ENCODE measurements at places on chromosomes 11 and 22.
A peak's percentile ranks its signal among the peaks of the same experiment; 100 is the strongest.

GRCh38 chr11:665062-665703 lies 28.1 kb downstream of the DRD4 start:
- DNase-seq, result peak; percentile 17

DNA sequence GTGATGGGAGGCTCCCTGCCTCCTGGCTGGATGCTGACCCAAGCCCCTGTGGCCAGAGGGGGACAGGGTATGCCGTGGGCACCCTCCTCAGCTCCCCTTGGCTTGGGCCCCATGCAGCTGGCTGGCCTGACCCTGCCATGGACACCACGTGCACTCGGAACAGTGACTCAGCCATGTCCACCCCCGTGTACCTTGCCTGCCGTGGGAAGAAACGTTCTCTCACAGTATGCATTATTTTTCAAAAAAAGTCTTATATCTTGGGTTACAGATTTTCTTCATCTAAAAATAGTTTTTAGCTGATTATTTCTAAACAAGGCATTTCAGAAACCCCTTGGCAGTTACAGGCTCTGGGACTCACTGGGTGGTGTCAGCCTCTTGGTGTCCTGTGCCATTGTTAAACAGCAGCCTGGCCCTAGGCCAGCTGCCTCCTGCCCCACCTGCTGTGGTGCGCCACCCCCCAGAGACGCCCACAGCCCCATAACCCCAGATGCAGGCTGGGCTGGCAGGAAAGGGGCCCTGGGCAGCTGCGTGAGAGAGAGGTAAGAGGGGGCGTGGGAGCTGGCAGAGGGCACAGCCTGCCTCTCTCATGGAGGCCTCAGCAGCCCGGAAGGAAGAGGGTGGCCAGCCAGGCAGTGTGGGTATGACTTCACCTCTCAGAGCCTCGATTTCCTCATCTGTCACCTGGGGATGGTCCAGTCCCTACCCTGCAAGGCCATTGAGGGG lies 99.8 kb downstream of the MORC2 start:
- DNase-seq, result no peak

GRCh38 chr22:17035246-17035645 lies 27.2 kb upstream of the GAB4 start:
- no peak for DNase-seq

GRCh38 chr11:78698612-78699011 lies 123.9 kb upstream of the NARS2 start:
- DNase-seq, result peak; percentile 56

DNA sequence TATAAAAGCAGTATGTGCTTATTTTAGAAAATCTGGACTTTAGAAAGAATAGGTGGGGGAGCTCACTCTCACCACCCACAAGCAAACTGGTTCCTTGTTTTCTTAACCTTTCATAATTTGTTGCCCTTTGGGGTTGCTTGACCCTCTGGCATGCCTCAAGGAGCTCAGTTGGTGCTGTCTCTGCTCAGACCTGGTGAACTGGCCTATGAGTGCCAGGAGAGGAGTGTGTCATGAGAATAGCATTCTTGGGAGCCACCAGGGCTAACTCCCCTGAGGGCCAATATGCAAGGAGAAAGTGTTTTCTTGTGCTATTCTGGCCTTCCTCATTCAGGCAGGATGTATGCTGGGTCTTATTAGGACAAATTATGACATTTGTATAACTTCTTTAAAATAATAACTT lies 21.0 kb upstream of the AMOTL1 start:
- DNase-seq, result no peak

- DNase-seq, result no peak
These were observed 2.8 kb upstream of the RPS19BP1 start for GRCh38 chr22:39535357-39535725.

GRCh38 chr11:83438438-83438837 lies 152.3 kb upstream of the CCDC90B start:
- DNase-seq, result no peak

DNA sequence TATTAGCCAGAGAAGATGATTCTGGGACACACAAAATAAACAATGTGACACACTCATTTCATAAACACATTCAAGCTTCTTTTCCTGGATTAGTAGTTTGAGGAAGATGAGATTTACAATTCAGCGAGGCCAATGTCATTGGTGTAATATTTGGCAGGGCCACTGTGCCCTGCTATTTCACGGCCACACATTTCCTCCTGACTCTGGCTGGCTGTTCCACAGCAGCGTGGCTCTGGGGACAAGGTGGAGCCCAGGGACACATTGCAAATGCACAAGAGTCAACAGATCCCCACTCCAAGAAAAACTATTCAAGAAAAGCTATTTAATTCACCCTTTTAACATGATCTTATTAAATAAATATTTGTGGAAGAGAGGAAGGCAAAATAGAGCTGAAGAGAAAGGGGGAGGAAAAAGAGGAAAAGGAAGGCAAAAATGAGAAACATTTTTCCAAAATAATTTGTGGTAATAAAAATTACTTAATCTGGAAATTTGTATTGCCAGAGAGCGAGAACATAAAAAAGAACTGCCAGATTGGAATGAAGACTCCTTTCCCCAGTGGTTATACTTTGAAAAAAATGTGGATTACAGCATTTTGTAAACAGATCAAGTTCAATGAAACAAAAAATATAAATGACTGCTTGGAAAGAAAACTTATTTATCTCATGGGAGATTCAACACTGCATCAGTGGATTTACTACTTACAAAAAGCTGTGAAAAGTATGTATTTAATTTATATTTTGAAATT lies 27.1 kb downstream of the NXPE2 start:
- no peak for DNase-seq

DNA sequence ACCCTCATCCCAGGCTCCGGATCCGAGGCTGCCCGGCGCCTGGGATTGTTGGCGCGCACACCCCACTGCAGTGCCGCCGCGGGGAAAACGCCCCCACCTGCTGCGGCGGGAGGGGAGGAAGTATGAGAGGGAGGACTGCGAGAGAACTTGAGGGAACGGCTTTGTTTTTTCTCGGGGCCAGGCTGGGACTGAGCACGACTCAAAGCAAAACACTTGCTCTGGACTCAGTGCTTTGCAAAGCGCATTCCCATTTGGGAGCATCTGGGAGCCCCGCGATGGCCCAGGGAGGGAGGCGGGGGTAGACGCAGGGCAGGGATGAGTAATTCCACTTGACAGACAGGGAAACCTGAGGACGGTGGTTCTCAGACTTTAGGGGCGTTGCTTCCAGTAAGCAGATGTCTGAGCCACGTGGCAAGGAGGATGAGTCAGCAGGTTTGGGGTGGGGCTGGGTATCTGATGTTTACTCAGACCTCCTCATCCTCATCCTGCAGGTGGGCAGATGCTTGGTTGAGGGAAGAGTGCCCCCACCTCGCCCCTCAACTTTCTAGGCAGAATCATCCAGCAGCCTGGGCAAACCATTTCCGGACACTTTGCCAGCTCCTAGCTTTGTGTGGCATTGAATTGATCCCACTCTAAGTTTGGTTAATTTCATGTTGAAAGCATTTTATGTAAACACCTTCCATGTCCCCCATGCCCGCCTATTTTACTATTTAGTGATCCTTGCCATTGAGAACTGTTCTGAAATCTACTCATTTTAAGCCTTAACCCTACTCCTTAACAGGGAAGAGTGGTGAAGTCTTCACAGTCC lies 1.5 kb downstream of the MIAT start:
- DNase-seq, result peak; percentile 93

DNA sequence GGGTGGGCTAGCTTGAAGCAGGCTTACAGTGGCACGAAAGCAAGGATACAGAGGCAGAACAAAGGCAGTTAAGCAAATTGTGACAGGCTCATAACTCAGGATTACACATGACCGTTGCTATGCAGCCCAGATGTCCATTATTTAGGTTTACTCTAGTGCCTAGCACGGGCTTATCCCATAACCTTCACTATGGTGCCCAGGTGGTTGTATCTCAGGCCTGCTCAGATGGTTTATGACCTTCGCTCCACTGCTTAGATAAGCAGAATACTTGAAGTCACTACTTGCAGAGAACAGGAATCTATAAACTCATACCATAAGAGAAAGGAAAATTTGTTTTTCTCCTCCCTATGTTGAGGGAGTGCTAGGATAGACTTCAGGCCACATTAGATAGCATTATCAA lies 9.0 kb downstream of the OR6M1 start:
- DNase-seq, result no peak

GRCh38 chr11:77127235-77127911 lies 673 bp upstream of the MYO7A start:
- DNase-seq, result peak; percentile 29

DNA sequence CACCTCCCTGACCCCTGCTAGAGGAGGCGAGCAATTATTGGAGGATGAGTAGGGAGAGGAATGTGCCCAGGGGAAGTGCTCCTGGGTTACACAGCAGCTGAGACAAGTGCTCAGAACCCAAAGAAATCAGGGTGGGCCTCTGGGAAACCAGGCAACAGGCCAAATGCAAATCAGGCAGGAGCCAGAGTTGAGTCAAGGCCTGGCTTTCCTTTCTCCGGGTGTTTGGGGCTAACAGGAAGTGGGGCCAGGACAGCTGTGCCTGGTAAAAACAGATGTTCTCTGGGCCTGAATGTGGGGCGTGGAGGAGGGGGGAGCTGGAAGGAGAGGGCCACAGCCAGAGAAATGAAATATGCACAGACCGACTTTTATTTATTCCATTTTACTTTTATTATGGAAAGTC lies 22.0 kb downstream of the MFNG start:
- DNase-seq, result no peak

DNA sequence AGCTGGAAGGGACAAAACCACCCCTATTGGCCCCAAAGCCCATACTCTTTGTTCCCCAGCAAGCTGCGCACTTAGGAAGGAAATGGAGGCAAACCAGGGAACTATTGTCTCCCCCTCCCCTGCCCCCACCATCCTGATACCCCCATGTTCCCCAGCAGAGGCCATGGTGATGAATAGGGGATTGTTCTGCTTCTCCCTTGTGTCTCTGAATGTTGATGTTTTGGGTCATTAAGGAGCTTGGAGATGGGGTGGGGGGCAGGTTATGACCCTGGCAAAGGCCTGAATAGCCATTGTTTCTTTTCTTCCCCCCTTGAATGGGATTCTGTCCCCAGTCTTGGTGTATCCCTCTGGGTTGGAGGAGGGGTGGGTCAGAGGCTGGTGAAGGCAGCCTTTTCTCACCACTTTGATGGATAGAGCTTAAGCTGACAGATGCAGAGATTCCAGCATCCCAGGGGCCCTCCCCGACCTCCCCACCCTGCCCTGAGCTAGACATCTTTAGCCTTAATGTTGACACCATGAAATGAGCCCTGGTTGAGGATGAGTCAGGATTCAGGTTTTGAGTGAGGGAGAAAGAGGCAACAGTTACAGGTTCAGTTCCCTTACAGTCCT lies 8.3 kb downstream of the DTX4 start:
- no peak for DNase-seq

DNA sequence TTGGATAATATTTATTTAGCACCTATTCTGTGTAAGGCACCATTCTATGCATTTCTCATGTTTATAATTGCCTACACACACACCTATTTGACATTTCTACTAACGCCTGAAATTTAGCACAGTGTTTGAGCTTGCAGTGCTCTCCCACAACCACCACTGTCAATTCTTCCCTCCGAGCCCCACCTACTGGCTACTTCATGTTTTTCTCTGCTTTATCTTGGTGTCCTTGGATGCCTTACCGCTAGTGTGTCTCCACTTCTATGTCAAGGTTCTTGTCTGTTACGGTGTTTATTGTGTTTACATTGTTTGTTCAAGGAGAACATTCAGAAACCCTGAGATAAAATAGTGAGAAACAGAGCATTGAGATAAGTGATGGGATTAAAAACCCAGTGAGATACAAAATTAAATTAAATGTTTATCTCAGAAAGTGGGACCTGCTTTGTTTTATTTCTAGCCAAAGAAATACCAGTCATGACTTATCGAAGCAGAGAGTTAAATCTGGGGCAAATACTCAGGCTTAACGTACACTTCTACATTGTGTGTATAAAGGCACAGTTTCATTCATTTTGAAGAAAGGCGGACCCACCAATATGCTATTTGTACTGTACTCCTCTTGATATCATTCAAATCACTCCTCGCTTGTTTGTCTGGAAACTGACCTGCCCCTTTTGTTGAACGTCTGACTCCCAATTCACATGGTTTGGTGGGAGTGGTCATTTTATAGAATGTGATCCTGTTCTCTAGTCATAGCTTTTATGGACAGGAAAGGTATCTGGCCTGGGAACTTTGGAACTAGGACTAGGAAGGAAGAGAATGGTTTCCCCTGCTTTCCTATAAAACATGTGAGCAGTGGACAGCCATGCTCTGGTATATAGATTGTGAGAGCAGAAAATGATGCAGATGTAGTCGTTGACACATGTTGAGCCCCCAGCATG lies 39.2 kb upstream of the SLC36A4 start:
- peak; percentile 23 for DNase-seq

DNA sequence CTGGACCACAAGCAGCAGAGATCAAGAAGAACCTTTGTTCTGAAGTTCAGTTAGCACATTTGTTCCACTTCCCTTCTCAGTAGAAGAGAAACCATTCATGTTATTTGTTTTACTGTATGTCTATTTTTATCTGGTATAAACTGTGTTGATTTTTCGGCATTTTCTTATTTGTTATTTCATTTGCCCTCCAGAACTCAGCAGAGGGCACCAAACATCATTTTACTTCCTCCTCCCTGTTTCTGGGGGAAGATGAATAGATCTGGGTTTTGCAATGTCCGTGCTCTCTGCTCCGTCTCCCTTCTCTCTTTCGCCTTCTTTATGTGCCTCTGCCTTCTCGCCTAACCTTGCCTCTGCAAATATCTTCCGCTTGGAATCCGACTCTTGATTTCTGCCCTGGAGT lies 366.9 kb downstream of the NTM start:
- DNase-seq, result no peak

DNA sequence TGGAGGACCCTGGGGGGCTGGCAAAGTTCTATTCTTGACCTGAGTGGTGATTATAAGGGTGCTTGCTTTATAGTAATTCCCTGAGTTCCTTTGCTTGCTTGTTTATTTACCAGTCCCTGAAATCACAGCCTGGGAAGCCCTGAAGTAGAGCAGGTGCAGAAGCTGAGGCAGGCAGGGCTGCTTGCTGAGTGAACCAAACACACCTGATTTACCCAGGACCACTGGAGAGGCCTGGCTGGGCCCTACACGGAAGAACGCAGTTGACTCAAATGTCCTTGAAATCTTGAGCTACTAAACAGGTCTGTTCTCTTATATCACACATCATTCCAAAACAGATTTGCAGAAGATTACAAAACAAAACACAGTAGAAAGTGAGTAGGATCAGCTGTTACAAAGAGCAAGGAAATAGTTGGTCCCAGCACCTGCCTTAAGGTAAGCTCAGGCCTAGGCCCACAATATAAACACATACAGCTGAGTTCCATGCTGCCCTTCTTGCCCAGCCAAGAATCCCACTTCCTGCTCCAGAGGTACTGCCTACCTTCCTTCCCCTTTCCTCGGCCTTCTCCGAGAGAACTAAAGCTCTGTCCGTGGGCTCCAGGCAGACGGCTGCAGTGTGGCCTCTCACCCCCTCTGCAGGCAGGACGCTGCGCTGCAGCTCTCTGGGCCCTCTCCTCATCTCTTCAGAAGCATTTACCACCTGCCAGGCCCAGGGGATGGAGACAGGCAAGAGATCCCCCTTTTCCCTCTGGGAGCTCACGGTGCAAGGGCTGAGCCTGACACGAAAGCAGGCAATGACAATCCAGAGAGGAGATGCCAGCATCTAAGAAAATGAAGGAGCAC lies 46.1 kb upstream of the SCUBE2 start:
- DNase-seq, result peak; percentile 58

- DNase-seq, result no peak
These were observed 17.5 kb upstream of the CDKN1C start for GRCh38 chr11:2902784-2903671.

Data from fibroblast of skin of right quadriceps (primary cell).